Muscle of leg (tissue), 16 donors: ENCODE measurements at places on chromosomes 5 and 9. TPM values are rescaled to one million over a fixed set of nuclear protein-coding genes. Genes with fewer than 3 reads are reported as not detected.

DNA sequence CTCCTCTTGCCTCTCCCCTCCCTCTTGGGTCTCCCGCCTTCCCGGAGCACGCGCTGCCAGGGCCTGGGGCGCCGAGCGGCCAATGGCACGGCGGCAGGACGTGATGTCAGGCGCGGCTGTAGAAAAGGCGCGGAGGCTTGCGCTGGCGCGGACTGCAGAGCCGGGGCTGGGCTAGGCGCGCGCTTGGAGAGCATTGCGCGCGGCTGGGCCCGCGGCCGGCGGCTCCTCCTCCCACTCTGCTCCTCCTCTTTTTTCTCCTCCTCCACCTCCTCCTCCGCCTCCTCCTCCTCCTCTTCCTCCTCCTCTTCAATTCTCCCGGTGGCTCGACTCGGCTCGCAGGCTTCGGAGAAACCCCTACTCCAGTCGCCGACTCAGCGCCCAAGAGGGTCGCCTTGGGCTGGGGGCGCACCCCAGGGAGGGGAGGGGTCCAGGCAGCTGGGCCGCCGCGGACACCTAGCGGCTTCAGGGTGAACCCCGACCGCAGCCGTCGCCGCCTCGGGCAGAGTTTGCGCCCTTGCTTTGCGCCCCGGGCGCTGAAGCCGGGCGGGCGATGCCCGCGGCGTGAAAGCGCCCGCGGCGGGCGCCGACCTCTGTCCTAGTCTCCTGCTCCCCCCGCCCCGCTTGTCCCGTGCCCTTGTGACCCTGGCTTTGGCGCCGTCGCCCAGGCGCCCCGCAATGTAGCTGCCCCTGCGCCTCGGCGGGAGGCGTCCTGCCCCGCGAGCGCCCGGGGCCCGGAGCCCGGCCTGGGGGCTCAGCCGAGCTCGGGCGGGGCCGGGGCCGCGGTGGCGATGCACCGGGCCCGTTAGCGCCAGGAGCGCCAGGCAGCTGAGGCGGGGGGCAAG lies at the start of gene LHX2:
LHX2 (plus strand) TSS at position 309 of the 842 bp plus-strand sequence. CDS start 581 bp downstream, outside the sequence.
- peak; percentile 90 for DNase-seq

GRCh38 chr5:173736374-173736773 lies 119.9 kb upstream of the BOD1 start:
- DNase-seq: no peak

DNA sequence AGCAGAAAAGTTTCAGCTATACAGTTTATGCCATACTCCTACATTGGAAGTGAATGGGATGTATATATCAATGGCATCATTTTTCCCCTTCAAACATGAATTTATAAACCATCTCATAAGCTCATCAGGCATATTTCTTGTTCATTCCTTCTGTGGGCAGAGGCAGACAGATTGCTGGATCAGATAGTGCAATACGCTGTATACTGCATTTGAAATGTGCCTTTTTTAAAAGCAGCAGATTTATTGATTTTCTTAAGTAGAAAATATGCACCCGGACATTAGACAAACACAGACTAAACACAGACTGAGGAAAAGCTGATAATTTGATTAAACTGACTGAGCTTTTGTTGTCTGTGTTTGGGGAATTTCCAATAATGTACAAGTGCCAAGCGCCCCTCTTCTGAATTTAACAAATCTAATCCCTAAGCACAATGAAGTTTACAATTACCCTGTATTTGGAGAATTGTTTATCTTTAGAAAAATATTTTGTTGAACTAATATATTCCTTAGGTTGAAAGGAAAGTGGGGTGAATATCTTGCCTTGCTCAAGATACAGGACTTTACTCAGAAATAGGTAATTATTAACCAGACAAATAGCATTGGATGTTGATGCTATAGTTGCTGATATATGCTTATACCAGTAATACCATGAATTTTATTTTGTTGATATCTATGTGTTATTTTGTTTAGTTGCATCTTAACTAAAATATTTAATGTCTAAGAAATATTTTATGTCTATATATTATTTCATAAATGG lies 566.6 kb upstream of the MEF2C start:
- DNase-seq: no peak

- DNase-seq: no peak
Observed at GRCh38 chr9:77933019-77933418, 98.6 kb downstream of the GNAQ start.

- peak; percentile 43 for DNase-seq
Observed at GRCh38 chr5:6734243-6734700, 21.0 kb downstream of the TENT4A start.

OTULINL gene
- 3.3 TPM for polyA plus RNA-seq

LURAP1L gene
- polyA plus RNA-seq: 10.4 TPM

DNA sequence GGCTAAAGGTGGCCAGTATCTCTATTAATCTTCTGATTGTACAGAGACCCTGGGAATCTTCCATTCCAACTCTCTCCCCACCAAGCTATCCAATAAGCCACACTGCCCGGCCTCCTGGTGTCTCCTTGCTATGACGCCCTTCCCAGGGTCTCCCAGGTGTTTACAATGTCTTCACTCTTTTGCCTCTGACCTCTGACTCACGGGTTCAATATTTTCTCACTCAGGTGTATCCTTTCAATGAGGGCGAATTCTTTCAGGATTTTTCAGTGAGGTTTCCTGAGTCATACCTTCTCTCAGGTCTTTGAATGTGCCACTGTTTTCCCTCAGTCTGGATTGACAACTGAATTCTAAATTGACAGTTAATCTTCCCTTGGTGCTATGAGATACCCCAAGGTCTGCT lies 53.7 kb upstream of the IRX4 start:
- DNase-seq: no peak

ASTN2 gene
- 6.8 TPM for polyA plus RNA-seq

GLRA1 gene
- not detected for polyA plus RNA-seq

DNA sequence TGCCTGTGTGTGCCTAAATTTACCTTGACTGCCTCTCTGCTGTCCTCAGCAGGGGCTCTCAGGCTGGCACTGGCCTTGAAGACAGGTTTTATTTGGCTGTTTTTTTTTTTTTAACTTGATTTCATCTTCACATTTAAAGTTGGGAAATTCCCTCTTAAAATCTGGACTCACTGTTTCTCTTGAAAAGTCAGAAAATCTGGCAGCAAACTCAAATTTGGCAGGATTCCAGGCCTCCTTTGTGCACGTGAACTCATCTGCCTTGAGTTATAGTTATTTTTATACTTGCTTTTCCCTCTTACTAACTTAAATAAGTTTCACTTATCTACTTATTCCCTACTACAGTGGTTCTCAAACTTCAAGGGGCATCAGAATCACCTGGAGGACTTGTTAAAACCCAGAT lies 118.4 kb upstream of the MAP3K1 start:
- peak; percentile 94 for DNase-seq

LCN9 gene
- not detected for polyA plus RNA-seq

DNA sequence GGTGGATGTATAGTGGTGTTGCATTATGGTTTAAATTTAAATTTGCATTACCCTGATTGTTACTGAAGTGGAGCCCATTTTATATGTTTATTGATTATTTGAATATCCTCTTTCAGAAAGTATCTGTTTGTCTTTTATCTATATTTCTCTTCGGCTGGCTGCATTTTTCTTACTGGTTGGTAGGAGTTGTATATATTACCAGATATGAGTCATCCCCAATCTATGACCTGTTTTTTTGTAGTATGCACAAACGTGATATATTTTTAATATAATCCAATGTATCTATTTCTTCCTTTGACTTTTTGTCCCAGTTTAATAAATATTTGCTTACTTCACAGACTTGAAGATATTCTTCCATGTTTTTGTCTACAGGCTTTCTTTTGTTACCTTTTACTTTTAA lies 29.3 kb upstream of the CAMK4 start:
- no peak for DNase-seq

PGM5 gene
- 46.6 TPM for polyA plus RNA-seq

- peak; percentile 59 for DNase-seq
Observed at GRCh38 chr9:113879911-113880310, 3.8 kb downstream of the ZNF618 start.

DNA sequence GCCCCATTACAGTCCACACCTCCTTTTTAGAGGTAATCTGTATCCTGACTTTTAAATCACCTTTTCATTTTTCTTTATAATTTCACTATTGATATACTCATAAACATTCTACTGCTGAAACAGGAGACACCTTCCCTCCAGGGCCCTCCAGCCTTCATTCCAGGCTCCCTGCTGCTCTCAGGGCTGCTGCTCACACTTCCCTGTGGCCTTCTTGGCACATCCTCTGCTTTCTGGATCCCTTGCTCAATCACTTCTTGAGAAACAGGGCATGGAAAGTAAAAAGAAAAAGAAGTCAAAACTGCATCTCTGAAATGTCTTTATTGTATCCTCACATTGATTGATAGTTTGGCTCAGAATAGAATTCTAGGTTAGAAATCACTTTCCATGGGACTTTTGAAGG lies 19.3 kb upstream of the WNT8A start:
- DNase-seq: no peak

DNA sequence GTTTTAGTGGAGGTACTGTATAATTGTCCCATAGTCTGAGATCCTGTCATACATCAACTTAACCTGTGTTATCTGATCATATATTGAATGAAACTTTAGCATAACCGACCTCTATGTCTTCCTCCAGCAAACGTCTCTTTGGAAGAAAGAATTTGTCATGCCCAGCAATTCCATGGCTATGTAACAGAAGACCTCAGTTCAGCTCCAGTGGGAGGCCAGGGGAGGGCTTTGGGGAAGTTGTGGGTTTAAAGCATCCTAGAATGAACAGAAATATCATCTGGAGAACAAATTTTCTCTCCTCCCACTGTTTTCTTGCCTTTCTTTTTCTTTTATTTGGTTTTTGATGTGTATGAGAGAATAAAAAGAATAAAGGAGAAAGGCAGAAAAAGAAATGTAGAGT lies 164.5 kb downstream of the GAS1 start:
- no peak for DNase-seq

GRCh38 chr5:133512896-133513295 lies 99.4 kb downstream of the FSTL4 start:
- DNase-seq: no peak

DNA sequence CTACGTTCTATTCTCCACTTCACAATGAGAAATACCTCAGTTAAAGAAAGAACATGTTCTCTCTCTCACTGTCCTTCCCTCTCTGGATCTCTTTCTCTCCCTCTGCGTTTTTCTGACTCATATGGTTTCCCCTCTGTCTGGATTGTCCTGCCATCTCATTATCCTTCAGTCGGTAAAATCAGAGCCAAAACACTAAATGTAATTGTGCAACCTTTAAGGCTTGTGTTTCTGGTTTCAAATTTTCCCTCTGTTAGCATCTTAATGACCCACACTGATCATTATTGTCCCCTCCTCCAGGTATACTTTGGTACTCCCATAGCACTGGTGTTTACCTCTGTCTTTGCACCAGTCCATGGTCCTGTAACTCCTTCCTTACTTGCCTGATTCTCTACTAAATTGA lies 509.4 kb upstream of the C9orf72 start:
- DNase-seq: no peak

- DNase-seq: peak; percentile 75
Observed at GRCh38 chr9:5582835-5583195, 46.1 kb upstream of the RIC1 start.

DNA sequence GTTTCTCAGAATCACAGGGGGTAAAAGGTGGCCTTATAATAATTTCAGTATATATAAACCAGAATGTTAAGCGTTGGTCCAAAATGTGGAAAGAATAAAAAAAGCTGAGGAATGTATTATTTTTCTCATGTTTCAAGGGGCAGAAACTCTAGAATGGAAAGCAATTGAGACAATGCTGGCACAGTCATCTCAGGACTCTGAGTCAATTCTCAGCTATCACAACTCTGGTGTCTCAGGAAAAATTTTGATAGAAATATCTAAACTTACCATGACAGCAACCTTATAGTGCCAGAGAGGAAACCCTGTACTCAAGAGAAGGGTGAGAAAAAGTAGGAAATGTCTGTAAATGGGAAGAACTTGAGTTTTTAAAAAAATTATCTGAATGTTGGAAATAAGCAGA lies 1189.4 kb upstream of the NUDT12 start:
- no peak for DNase-seq
